ENCODE measurements at places on chromosomes 1 and 21.

DNA sequence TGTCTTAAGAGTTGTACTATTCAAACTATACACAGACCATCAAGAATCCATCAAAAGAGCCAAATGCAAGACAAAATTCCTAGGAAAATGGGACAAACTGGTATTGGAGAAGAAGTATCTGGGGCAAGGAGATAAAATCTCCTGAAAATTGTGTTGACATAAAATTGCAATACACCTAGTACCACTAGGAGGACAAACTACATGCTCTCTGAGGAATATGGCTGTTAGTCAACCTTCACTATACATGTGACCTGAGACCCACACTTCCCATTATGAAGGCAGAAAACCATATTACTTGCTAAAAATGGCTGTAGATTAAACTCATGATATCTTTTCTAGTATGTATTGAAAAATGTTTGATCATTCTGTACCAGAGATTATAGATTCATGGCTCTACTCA is 30.0 kb downstream of the IRF2BP2 start:
- peak; percentile 79 for DNase-seq

DNA sequence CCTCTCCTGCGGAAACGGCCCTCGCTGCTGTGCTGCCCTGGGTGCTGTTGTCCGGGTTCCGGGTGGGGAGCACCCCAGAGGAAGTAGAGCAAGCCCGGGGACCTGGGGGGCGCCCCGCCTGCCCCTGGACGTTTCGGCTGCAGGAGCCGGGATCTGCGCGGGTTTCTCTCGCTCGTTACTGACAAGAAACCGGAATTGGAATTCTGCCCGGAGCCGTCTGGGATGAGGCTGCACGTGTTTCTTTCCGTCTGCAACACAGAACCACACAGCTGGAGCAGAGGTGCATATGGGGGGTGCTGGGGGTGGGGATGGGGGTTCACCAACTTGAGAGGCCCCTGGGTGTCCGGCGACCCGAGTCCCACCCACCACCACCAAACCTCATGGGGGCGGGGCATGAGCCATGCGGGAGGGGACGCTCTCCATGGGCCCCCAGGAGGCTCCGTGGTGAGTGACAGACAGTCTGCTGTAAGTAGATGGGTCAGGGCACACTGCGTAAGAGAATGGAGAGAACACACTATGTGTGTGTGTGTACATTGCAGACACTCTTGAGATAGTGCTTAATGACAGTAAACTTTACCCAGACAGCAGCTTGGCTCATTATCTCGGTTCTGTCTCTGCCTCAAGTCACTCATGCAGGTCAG is 261.4 kb upstream of the C1orf174 start:
- DNase-seq = no peak

DNA sequence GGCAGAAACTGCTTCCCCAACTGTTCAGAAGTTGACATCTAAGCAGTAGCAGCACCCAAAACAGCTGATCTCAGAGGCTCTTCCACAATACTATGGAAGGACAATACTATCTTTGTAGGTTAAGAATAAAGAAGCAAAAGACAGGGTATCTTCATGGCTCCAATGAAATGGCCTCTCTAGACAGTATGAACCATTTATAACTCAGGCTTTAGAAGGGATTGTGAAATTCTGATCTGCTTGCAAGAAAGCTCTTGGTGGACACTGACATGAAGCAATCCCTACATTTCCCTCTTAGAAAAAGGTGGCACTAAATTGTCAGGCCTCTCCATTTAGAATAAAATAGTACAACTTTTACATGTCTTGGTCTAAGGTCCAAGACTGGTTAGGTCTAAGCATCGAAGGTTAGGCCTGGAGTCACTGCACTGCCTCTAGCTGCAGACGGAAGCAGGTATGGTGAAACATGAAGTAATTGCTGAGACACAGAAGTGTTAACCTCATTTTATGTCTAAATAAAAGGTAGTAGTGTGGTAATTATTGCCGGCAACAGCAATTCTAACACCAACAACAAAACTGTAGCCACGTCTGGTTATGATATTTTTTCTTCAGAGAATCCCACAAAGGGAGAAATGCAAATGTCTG is 50.6 kb upstream of the HP1BP3 start:
- peak; percentile 56 for DNase-seq

DNA sequence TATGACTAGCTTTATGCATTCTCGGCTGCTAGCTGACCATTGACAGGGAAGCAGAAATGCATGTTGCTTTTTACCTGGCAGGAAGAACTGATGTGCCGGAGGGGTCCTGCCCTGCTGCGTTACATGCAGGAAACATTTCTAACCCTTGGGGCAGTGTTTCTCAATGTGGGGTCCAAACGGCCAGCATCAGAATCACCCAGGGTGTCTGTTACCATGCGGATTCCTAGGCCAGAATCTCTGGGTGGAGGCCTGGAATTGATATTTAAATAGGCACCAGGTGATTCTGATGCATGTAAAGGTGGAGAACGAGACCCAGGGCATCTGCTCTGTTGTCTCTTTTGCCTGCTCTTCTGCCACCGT is 182.7 kb downstream of the PCP4 start:
- no peak for DNase-seq

DNA sequence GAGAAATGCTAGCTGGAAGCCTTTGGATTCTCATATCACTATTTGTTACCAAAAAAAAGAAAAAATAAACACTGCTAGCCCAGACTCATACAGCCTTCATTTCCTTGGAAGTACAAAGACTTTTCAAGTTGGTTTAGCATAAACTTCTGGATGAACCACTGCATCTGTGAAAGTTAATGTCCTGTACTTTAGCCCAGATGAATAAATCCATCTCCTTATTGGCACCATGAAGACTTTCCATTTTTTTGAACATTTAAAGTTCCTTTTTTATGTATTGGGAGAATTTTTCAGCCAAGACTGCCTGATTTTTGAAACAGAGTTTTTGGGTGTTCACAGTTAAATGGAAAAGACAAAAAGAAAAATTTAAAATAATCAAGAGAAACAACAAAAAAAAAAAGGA is 184.0 kb upstream of the C1orf87 start:
- no peak for DNase-seq

DNA sequence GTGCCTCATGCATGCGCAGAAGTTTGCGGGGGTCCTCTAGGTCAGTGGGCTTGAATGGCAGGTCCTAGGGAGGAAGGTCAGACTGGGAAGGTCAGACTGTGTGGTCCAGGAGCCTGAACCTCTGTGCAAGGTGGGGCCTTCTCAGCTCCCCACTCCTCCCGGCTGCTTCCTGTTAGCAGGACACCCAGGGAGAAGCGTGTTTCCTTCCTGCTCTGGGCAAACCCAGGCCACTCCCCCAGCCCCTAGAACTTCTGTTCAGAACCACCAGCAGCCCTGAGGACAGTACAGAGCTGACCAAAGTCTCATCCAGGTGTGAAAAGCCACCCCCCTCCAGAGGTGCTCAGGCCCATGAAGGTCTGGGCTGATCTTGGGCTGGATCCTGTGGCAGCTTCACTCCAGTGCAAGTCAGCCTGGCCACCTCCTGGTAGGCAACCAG is 29.9 kb downstream of the NAV1 start:
- DNase-seq = no peak

DNA sequence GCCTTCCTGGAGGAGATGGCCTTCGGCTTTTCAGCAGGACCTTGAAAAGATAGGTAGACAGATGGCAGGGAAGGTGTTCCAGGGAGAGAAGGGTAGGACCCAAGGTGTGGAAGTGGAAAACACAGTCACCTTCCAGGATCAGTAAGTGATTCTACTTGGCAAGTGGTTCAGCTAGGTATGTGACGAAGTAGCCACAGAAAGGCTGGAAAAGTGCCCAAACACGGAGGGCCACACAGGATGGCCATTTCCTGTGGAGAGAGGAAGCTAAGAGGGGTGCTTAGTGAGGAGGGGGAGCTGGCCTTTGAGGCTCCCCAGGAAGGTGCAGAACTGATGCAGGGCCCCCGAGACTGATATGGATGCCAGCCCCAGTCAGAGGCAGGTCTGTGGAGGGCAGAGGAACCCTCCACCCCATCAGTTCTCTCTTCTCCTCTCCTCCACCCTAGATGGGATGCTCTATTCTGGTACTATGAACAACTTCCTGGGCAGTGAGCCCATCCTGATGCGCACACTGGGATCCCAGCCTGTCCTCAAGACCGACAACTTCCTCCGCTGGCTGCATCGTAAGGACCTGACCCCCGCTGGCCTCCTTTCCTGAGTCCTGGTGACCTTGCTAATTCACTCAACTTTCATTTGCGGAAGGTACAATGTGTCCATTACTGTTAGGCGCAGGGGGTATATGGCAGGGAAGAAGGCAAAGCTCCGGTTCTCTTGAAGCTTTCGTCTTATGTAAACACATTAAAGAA is 6.8 kb downstream of the SEMA4A start:
- DNase-seq = no peak

- no peak for DNase-seq
Measured at GRCh38 chr1:38240618-38241017, 194.0 kb upstream of the POU3F1 start.

DNA sequence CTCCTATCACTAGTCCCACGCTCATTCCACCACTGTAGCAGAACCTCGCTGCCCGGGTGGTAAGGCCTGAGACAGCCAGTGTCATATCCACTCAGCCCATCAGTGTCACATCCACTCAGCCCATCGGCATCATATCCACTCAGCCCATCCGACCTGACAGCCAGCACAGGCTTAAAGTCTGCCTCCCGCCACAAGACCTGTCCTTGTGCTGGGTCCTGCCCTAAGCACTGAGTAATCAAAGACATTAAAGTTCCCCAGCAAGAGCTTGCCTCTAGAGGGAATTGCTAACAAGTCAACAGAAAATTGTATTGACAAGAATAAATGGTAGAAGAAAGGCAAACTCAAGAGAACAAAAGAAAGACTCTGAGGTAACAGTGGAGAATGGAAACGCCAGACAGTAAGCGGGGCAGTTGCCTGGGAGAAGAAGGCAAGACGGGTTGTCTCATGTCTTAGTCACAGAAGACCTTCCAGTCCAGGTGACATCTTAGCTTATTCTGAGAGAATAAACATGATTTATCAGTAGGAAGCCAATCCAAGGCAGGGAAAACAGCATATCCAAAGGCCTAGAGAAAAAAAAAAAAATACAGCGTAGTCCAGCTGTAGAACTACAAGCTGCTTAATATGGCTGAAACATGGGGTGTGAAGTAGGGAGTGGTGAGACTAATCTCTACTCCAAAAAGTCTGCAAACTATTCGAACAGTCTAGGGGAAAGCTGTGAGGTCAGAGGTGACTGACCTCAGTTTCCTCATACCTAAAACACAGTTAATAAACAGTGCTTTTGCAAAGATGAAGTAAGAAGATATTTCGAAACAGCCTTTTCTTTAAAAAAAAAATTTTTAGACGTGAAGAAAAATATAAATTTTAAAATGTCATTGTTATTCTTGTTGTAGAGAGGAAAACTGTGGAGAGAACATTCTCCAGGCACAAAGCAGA is 1.1 kb downstream of the ITLN1 start:
- DNase-seq = peak; percentile 61

GRCh38 chr1:241336335-241336734 is 20.7 kb downstream of the RGS7 start:
- DNase-seq = peak; percentile 5

DNA sequence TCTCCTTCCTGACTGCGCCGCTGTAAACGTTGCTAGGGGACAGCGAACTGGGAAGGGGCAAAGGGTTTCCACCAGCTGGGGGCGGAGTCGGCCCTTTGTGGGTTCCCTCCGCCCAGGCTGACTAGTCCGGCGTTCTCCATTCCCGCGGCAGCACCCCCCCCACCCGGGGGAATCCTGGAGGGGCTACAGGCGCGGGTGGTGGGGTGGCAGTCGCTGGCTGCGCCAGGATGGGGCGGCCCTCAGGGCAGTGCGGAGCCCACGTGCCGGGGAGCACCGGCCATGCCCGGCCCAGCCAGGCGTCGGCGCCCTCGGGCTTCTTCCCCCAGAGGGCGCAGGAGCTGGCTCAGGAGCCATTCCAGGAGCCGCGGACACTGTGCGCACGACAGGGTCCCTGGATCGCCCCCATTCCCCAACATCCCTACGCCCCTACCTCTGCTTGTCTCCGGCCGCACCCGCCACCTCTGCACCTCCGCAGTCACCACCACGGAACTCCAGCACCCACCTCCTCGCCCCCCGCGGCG is 476 bp downstream of the BATF3 start:
- peak; percentile 36 for DNase-seq

DNA sequence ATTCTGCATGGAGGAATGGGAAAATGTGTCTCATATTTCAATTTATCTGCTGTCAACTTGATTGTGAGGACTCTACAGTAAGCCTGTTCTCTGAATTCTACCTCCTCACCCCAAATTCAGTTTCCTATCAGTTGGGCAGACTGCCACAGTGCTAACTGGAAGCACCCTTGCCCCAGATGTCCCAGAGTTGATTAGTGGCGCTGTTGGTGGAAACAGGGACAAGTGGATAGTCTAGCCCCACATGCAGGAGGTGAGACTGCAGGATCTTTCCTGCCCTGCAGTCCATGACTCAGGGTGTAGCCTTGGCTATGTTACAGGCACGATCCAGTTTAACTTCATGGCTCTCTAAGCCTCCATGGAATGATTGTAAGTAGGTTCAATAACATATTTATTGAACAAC is 22.1 kb downstream of the ADAM30 start:
- no peak for DNase-seq

Measured in AML-193 (cell line).